ENCODE measurements at places on chromosomes 2 and 18.
A peak's percentile ranks its signal among the peaks of the same experiment; 100 is the strongest.

GRCh38 chr2:138775736-138776135, 4.5 kb downstream of the NXPH2 start:
- no peak for DNase-seq

- peak; percentile 51 for DNase-seq
These were observed 99.5 kb downstream of the SLC4A3 start for GRCh38 chr2:219726916-219727315.

- no peak for DNase-seq
These were observed 264.6 kb upstream of the AGAP1 start for GRCh38 chr2:235229236-235229635.

DNA sequence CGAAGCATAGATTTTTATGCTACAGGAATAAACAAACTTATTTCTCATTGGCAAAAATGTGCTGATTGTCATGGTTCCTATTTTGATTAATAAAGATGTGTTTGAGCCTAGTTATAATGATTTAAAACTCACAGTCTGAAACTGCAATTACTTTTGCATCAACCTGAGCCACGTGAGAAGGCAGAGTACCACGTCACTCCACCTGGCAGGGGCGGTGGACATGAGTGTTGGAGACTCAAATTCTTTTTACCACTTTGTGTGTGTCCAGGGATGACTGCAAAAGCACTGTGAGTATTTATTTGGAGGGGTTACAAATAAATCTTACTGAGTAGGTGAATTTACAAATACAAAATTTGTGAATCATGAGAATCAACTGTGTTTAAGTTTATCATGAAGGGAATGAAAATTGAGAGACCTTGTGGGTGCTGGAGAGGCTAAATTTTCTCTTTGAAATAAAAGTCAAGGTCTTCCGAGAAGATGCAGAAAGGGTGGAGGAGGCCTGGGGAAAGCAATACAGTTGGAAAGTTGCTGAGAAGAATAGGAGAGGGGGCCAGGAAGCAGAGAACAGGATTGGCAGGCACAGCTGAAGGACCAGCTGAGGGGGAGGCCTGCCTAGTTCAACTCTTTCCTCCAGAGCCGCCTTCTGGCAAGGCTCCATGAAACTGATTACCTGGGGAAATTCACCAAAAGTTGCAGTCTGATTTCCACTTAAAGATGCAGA, 316.4 kb downstream of the MYCN start:
- DNase-seq = peak; percentile 10

- DNase-seq = no peak
These were observed 308.5 kb downstream of the NOL4 start for GRCh38 chr18:33916200-33916599.

DNA sequence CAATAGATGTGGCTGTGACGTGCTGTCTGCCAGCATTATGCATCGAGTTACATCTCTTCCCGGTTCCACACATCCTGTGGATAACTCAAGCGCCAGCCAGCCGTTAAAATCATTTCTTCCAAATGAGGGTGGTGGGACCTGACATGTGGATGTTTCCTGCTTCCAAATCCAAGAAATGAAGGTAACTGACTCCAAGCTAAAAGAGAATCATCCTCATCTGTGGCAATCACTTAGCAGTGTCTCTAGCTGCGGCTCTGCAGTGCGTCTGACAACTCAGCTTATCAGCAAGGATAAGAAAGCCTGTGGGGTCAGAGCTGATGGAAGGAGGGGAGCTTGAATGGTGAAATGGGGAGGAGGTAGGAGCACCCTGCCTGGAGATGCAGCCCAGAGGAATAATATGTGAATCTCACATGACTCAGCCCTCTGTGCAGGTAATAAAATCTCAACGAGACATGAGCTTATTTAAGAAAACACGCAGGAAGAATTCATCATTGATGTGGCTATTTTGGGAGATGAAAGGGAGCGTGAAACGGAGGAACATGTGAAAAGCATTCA, 382.2 kb upstream of the TRIB2 start:
- no peak for DNase-seq

- DNase-seq = no peak
These were observed 179.5 kb upstream of the PARD3B start for GRCh38 chr2:204365811-204366210.

- DNase-seq = no peak
These were observed 14.6 kb upstream of the LAPTM4A start for GRCh38 chr2:20065885-20066602.

- no peak for DNase-seq
These were observed 39.8 kb downstream of the GREB1 start for GRCh38 chr2:11573418-11574175.

DNA sequence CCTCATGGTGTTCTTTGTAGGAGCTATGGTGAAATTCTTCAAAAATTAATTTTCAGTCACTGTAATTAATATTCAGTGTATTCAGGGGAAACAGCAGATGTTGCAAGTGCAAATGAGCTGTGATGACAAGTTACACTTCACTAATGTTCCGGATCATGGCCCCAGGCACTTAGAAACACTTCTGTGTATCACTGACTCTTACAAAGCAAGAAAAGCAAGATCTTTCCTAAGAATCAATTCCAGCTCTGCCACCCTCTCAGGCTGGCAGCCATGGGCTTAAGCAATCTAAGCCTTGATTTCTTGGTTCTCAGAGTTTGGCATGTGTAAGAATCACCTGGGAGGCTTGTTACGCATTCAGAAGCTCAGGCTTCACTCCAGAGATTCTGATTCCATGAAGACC, 78.0 kb downstream of the MARCHF4 start:
- DNase-seq = no peak

DNA sequence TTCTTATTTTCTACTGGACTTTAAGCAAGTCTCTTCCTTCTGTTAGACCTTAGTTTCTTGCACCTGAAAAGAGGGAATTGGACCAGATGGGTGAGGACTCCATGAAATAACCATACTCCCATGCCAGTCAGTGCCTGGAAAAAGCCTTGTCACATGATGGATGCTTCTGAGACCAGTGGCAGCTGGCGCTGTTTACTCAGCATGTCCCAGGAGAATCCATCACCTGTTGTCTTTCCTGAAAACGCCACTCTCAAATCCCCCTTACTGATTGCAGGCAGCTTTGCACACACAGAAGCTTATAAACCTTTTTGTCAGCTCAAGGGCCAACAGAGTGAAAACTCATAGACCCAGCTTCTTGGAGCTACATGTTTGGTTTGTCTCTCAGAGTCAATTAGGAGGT, 117.6 kb downstream of the POLE4 start:
- no peak for DNase-seq

GRCh38 chr18:54327818-54328217, 29.8 kb downstream of the STARD6 start:
- DNase-seq = no peak

DNA sequence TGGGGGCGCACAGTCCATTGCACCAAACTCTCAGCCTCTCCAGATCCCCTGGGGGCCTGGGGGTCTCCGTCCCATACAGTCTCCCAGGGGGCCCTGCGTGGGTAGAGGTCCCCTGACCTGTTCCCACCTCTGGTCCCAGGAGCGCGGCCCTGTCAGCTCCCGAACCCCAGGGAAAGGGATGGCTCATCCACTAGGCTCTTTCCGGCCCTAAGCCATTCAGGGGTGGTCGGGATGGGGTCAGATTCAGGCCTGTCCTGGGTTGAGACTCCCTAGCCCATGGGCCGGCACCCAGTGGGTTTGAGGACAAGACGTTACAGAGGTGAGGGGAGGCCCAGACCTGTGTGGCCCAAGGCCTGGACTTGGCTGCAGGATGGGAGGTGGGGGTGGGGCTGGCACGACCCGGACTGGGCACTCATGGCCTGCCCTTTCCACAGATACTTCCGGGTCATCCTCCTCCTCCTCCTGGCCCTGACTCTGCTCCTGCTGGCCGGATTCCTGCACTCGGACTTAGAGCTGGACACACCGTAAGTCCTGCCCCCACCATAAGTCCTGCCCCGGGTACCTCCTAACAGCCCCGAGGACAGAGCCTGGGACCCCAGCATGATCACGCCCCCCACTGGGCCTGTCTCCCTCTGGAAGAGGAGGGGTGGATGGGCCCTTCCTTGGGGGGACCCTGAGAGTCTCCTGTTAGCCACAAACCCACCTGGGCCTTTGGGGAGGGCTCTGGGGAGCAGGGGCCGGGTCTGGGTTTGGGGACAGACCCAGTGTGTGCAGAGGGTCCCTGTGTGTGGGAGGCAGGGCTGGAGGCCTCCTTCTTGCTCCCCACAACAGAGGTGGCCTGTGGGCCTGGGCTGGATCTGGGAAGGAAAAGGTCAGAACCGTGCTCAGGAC, 10.1 kb upstream of the NEU4 start:
- DNase-seq = no peak

GRCh38 chr2:132662732-132663131, 7.3 kb downstream of the LYPD1 start:
- no peak for DNase-seq

DNA sequence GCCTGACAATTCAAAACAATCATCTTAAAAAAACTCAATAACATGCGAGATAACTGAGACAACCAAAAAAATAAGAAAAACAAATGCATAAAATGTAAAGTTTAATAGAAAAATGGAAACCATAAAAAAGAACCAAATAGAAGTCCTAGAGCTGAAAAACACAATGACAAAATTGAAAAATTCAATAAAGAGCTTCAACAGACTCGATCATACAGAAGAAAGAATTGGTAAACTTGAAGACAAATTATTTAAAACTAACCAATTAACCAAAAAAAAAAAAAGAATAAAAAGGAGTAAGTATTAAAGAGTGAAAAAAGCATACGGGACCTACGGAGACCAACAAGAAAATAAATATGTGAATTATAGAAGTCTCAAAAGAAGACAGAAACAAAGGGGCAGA, 37.7 kb downstream of the GPC1 start:
- DNase-seq = no peak

- no peak for DNase-seq
These were observed 16.6 kb downstream of the ZNF142 start for GRCh38 chr2:218642786-218643185.

DNA sequence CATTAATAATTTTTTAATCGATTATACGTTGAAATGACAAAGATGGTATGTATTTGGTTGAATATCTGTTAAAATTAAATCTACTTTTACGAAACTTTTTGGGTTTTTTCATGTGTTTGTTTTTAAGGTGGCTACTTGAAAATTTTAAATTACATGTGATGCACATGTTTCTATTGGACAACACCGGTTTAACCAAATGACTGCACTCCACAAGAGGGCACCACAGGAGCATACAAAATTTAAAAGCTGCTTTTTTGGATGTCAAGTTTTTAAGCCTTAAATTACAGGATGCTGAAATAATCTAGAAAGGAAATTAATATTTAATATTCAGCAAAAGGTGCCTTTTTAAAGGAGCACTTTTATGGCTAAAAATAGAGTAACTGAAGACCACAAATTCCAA, 98.7 kb downstream of the ACVR1 start:
- no peak for DNase-seq

- no peak for DNase-seq
These were observed 98.7 kb downstream of the TCF4 start for GRCh38 chr18:55489034-55489986.

- DNase-seq = peak; percentile 59
These were observed 25.7 kb downstream of the PXDN start for GRCh38 chr2:1718339-1719220.

- peak; percentile 75 for DNase-seq
These were observed 61.4 kb upstream of the MSTN start for GRCh38 chr2:190123956-190124355.

DNA sequence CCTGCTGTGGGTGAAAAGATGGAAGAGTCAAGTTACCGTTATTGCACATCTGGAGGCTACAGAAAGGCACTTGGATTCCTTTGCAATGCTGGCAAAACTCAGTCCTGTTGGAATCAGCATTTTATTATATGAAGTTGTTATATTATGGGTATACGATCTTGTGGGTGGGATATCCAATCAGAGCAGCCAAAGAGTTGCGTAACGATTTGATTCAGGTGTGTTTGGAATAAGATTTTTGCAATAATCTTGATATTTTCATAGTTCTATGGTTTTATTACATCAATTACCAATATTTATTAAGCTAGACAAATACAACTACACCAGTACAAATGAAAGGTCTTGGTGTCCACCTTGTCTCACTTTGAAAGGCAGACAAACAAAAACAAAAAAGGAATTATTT, 57.9 kb upstream of the SOS1 start:
- DNase-seq = no peak

GRCh38 chr2:235382179-235382578, 111.7 kb upstream of the AGAP1 start:
- DNase-seq = no peak

DNA sequence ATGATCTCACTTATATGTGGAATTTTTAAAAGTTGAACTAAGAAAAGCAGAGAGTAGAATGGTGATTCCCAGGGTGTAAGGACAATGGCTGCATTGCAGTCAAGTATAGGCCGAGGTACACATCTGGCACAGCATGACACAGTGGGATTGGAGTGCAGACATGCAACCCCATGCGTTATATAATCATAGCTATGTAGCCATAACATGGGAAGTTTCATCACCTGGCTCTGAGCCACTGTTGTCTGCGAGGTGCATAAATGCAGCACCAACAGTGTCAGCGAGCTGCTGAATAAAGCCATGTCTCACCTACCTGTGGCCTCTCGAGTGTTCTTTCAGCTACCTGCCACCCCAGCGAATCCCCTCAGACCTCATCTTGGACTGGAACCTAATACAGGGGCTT, 61.7 kb downstream of the CDC42EP3 start:
- no peak for DNase-seq

- no peak for DNase-seq
These were observed 15.1 kb downstream of the SPTBN1 start for GRCh38 chr2:54471221-54471711.

GRCh38 chr2:109727929-109728447, 66.1 kb upstream of the RGPD5 start:
- DNase-seq = no peak

DNA sequence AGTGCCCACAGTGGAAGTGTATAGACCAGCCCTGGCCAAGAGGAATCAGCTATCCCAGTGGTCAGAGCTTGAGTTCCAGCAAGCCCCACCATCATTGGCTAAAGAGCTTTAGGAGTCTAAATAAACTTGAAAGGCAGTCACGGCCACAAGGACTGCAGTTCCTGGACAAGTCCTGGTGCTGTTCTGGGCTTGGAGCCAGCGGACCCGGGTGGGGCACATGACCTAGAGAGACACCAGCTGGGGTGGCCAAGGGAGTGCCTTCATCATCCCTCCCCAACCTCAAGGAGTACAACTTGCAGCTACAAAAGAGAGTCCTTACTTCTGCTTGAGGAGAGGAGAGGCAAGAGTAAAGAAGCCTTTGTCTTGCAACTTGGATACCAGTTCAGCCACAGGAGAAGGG, 439.8 kb upstream of the TMEFF2 start:
- DNase-seq = no peak

GRCh38 chr2:18671363-18671762, 82.0 kb upstream of the NT5C1B start:
- DNase-seq = no peak

DNA sequence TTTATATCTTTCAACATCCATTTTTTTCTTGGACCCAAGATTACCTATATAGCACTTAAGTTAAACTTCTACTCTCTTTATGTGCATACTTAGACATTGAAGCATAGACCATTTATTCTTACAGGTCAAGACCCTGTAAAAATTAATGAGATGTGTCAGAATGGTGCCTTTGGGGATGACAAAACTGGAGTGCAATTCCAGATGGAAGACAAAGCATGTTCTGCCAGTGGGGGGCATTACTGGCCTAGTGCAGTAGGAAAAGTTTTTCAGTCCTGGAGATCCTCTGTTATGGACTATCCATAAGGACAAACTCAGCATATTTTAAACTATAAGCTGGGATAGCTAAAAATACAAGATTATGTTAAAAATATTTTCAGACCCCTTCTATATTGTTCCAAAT, 57.8 kb upstream of the MMADHC start:
- DNase-seq = no peak

- DNase-seq = no peak
These were observed 33.9 kb downstream of the PRPF40A start for GRCh38 chr2:152683400-152683799.

GRCh38 chr18:39751921-39752320, 2186.3 kb upstream of the CELF4 start:
- no peak for DNase-seq

GRCh38 chr2:119234021-119235019, 10.7 kb downstream of the STEAP3 start:
- DNase-seq = peak; percentile 89
